ENCODE measurements at places on chromosomes 6 and 20.
A peak's percentile ranks its signal among the peaks of the same experiment; 100 is the strongest.

DNA sequence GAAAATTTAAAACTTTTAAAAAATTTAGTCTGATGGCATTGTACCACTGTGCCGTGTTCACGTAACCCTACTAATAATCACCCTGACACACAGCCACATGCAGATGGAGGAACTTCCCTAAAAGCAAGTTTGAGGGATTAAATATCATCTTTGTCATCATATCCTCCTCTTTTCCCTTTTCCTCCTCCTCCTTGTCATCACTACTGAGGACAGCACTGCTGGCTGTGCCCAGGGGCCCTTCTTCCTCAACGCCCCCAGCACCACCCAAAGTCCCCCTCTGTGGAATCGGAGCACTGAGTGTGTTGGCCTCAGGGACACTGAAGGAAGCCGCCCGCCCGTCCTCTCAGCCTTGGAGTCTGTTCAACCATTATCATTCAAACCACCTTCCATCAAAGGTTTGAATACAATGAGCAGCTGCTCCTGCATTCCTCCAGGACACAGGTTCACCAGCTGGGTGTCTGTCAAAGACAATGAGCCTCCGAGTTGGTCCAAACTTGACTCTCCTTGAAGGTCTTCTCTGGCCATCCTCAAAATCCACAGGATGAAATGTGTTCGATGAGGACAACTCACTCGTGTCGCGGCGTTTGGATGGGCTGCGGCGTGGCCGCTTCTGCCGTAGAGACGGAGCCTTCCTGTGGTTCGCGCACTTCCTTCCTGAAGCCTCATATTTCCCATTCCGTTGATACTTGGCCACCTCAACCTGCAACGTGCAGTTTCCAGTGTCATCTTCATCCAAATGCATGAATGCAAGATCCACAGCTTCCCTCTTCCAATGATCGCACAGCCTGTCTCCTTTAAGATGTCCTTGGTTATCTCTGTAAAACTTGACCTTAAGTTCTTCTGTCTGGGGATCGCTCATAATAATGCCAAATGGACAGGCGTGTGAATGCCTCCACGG, 23.3 kb downstream of the NQO2 start:
- peak; percentile 44 for DNase-seq

- no peak for DNase-seq
These were observed 644 bp downstream of the OARD1 start for GRCh38 chr6:41071501-41071922.

GRCh38 chr6:170368544-170368943, 62.0 kb downstream of the FAM120B start:
- DNase-seq: no peak

DNA sequence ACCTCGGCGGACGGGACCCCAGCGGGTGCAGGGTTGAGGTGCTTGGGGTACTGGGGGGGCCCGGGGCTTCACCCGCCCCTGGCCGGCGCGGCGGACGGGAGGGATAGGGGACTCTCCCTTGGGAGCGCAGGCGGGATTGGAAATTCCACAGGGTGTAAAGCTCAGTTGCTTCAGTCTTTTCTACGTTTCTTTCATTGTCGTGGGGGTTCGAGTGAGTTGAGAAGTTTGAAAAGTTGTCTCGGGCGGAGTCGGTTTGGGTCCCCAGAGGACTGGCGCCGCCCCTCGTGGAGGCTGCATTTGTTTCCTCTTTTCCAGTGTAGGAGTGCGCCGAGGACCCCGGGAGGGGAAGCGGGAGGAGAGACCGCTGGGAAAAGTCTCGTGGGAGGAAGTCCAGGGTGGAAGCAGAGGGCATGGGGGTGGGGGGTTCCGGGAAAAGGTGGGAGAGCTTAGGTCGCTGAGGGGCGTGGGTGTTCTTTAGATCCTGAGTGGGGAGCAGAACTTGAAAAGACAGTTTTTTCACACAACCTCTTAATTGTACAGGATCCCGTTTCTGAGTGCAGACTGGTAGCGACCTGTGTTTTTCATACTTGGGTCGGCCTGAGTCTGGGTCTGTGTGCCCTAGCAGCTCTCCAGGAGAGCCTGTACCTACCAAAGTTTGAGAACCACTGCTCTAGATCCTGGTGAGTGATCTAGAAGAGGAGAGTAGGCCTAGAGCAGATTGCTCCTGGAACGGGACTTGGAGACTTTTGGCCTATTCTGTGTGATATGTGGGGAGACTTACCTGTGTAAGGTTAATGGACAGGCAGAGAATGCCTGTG, 495 bp downstream of the FAM83B start:
- no peak for DNase-seq

DNA sequence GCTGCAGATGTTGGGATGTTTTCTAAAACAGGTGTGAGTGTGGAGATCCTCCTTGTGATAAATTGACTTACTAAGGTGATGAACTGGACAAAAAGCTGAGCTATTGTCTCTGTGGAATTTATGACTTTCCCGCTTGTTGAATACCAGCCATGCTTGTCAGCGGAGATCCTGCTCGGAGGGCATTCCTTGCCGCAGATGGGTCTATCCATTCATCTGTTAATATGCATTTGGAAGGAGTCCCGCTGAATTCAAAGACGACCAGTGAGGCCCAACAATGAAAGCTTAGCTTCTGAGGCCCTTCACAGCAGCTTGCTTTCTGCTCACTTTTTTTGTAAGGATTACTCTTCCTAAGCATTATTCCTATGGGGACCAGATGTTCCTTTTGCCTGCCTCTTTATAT, 124.9 kb downstream of the TIAM2 start:
- DNase-seq: no peak

DNA sequence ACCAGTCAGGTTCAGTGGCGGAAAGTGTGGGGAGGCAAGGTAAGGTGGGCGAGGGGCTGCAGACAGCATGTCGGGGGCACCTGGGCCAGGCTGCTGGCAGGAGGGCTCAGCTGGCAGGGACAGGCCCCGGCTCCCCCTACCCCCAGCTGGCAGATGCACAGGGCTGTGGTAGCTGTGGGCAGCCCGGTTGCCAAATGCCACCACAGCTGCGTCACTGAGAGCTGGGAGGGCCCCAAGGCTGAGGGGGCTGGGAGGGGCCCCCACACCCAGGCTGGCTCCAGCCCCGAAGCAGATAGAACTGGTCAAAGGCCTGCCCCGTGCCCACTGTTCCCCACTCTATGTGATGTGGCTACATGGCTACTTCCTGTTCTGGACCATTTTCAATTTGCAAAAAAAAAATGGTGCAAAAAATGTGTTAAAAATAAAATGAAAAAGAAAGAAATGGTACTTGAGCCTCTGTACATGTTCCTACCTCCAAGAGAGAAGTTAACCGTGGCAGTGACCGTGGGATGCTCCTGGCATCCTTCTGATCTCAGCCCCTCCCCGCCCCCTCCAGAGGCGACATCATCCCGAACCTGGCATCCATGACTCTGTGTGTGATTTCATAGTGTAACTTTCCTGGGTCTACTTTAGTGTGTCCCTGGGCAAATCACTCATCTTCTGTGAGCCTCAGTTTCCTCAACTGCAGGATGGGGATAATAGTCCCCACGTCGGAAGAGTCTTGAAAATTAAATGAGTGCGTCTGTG, 64.4 kb downstream of the UBE2V1 start:
- peak; percentile 8 for DNase-seq

DNA sequence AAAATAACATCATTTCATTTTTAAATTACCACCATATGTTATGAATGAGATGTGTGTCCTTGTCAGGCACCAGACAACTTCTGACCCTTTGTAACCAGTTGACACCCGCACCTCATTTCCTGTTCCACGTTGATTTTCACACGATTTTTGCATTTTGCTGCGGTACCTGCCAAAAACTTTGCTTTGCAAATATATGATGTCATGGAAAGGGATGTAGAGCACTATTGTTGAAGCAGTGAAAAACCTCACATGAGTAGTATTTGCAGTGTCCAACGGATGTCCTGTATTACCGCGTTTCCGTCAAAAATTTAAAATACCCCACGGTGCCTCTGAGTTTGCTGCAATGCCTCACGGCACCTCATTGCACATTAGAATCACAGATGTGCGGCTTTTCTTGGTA, 115.6 kb downstream of the MTHFD1L start:
- DNase-seq: no peak

DNA sequence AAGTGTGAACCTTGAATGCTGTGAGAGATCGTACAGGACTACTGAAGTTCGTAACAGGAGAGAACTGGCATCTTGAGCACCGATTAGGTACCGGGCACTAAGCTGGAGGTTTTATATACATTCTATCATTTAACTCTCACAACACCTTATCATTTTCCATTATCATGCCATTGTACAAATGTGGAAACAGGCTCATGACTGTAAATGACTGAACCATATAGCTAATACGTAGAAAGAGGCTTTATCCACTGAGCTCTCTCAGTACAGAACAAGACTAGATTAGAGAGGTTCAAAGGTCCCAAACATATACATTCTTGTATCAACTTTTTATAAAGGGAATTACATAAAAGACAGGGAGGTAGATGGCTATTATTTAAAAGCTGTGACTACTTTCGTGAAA, 130.6 kb downstream of the CEP57L1 start:
- no peak for DNase-seq

GRCh38 chr6:111410371-111410770, 72.6 kb downstream of the REV3L start:
- no peak for DNase-seq

DNA sequence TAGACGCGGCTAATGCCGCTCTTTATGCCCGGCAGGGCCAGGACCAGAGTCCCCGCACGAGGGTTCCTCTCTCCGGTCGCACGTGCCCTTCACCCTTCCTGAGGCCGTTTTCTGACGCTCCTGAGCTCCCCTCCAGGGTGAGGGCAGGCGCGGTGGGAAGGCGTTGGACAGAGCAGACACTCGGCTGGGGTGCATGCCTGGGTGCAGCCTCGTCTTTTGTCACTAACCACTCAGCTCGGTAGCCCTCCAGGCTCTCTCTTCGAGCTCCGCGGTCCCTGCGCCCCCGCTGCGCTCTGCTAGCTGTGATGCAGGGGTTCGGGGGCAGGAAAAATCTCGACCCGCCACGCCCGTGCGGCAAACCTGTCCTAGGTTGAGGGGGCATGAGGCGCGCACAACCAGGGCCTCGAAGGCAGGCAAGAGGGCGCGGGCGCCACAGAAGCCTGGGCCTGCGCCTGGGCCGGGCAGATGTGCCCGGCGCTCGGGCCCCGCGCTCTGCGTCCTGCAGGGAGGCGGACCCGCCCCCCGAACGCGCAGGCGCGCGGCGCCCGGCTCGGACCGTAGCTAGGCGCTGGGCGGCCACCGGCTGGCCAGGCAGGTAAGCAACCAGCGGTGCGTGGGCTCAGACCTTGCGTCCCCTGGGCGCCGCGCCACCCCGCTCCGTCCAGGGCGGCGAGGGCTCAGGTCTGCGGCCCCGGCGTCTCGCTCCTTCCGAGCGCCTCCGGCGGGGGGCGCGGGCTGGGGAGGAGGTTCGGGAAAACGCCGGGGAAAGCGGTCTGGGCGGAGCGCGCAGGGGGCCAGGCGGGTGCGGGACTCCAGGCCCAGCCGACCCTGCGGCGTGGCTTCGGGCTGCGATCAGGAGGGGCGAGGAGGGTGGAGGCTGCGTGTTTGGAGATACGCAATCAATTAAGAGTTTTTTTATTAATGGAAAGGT, at the start of gene L3MBTL1:
TSS of gene L3MBTL1 (plus strand) at position 548 of the 931 bp plus-strand sequence. CDS start 5,807 bp downstream, outside the sequence.
- peak; percentile 29 for DNase-seq

GRCh38 chr6:45773906-45774305, 241.8 kb downstream of the CLIC5 start:
- DNase-seq: no peak

DNA sequence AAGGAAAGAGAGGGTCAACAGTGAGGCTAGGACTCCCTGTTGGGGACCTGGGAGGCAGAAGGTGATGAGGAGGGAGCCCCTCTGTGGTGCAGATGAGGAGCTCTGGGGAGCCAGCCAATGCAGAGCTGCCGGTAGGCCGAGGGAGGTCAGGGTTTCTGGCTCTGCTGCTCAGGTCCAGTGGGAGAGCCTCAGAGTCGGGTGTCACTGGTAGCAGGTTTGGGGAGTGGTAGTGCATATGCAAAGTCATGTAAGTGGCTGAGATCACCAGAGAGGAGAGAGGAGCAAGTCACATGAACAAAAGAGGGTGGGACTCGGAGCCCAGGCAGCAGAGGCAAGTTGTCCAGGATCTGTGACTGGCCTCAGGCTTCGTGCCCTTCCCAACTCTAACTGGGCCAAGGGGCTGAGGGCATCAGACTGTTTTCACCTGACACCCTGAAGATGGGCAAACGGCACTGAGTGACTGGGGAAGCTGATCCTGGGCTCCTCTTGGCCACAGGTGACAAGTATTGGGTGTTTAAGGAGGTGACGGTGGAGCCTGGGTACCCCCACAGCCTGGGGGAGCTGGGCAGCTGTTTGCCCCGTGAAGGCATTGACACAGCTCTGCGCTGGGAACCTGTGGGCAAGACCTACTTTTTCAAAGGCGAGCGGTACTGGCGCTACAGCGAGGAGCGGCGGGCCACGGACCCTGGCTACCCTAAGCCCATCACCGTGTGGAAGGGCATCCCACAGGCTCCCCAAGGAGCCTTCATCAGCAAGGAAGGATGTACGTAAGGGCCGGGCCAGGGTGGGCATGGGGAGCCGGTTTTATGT, 6.6 kb downstream of the MMP24OS start:
- no peak for DNase-seq

DNA sequence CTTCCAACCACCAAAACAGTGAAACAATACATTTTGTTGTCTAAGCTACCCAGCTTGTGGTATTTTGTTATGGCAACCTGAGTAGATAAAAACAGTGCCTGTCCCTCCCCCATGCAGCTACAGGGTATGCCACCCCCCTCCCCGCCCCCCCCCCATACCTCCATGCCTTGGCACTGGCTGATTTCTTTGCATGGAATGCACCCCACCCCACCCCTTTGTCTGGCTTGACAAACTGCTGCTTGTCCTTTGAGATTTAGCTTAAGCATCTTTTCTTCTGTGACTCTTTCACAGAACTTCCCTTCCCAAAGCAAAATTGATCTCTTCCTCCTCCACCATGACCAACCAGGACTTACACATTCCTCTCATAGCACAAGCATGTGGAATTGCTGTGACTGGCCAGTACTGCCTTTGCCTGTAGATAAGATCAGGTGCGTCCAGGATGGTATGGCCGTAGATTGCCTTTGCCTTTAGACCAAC, 64.6 kb upstream of the ADGRF1 start:
- no peak for DNase-seq

GRCh38 chr20:61760321-61760720, 305.4 kb downstream of the TAF4 start:
- no peak for DNase-seq

DNA sequence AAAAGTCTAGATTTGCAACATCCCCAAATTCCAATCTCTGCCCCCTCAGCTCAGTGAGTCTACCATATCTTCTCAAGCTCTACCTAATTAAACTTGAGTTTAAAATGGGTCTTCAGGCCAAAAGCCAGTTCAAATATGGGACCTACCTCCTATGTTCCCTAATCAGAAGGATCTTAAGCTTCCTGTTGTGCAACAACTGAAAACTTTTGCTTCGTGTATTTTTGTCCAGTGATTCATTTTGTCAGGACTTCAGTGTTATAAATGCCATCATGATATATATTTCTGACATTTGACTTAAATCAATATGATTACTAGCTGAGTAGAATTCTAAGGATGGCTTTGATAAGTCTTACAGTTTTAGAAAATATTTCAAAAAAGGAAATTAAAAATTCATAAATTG, 622.6 kb upstream of the PTCHD4 start:
- no peak for DNase-seq

All from T-helper 2 cell treated with Interferon-gamma antibody and Interleukin-4, amounts not matched to agents 5 μg/mL and 100 μg/mL, for 36 hours (primary cell).